Stimulated activated CD4-positive, alpha-beta T cell treated with anti-CD3 and anti-CD28 coated beads, Interleukin-15, amount 100 ng/mL, for 24 hours (primary cell): ENCODE measurements at places on chromosomes 3 and 15.
A peak's percentile ranks its signal among the peaks of the same experiment; 100 is the strongest.

DNA sequence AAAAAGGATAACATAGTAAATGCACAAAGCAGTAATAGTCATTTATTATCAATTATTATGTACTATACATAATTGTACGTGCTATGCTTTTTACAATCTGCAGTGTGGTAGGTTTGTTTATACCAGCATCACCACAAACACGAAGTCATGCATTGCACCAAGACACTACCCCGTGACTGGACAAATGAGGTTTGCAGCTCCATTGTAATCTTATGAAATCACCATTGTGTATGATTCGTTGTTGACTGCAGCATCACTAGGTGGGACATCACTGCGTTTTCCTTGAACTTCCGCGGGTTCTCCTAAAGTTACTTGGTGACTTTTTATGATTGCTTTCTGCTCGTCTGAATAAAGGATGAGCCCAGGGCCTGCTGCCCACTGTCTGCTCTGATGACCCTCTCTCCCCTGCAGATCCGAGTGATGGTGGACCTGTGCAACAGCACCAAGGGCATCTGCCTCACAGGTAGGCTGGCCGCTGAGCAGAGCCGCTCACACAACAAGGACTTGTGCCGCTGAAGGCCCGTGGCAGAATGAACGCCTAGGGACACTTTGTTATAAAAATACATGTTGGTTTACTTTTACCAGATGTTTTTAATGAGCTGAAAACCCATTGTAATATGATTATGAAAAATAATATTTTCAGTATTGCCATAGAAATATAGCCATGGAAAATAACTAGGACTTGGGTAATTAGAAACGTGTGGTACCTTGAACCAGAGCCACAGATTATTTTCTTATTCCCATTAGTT, 35.8 kb downstream of the GLDN start:
- no peak for DNase-seq

DNA sequence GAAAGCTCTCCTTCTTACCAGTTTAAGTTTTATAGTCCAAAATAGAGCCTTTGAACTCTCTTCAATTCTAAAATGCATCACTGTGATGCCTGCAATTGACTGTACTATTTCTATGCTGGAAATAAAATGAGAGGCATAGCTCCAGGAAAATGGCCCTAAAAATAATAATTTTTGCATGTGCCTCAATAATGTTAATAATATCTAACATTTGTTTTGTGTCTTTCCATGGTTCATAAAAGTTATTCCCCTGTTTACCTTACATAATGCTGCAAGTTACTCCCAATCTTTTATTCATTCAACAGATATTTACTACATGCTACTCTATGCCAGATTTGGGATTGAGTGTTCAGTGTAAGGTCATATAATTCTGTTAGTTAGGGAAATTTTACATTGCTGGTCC, 574.0 kb downstream of the RBMS3 start:
- DNase-seq: no peak

DNA sequence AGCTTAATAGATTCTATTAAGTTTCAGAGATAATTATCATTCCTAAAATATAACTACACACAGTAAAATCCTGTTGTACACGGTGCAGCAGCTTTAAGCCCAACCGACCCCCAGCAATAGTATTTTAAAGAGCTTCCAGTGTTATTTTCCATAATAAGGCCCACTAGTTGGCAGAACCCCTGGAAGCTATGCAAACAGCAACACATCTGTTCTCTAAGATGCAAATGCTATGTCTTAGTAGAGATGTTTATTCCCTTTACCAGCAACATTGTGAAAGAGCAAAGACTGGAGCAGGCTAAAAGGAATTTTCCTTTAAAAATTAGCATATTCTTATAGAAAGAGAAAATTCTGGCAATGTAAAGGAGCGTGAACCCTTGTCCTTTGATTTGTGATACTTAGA, 819.7 kb upstream of the ALCAM start:
- DNase-seq: no peak

DNA sequence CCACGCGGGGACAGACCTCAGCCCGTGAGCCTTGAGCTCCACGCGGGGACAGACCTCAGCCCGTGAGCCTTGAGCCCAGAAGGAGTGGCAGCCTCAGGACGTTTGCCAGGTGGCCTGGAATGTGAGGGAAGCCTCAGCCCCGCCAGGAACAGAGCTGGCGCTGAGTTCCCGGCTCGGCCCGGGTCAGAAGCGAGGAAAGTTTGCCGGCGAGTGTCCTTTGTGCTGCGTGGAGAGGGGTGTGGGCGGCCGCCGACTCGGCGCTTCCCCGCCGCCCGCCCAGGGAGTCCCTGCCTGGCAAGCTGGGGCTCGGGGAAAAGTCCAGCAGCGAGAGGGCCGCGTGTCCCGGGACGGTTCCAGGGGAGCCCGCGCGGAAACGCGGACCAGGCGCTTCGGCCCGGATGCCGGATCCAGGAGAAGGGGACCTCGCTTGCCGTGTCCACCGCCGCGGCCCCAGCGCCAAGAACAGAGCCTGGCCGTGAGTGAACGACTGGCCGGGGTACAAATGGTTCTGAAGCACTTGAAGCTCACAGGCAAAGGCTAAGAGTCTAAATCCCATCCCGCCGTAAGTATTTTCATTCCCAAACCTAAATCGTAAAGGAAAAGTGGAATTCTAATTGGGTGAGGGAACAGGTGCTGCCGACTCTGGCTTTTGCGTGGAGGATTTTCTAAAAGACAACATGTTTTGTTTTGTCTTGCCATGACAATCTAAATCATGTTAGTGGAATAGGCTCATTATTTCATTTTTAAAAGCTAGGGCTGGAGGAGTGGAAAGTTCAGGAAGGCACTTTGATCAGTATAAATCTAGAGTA, 1.7 kb downstream of the LRRN1 start:
- DNase-seq: peak; percentile 26

GRCh38 chr3:79886204-79886603, 118.4 kb upstream of the ROBO1 start:
- DNase-seq: no peak

- DNase-seq: no peak
Observed at GRCh38 chr3:157999246-157999645, 107.0 kb downstream of the SHOX2 start.

- DNase-seq: no peak
Observed at GRCh38 chr3:29871087-29871486, 590.2 kb downstream of the RBMS3 start.

- DNase-seq: no peak
Observed at GRCh38 chr3:107085261-107085660, 292.0 kb upstream of the CCDC54 start.

DNA sequence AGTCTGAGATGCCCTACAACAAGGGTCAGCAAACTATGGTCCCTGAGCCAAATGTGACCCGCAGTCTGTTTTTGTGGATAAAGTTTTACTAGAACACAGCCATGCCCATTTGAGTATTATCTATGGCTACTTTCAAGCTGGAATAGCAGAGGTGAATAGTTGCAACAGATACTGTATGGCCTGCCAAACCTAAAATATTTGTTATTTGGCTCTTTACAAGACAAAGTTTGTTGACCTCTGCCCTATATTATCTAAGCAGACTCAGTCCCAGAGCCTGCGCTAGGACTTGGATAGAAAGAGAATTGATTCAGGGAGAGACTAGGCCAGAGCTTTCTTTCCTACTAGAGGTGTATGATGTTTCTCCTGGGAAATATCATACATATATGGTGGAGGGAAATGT, 81.7 kb upstream of the NMNAT3 start:
- no peak for DNase-seq

DNA sequence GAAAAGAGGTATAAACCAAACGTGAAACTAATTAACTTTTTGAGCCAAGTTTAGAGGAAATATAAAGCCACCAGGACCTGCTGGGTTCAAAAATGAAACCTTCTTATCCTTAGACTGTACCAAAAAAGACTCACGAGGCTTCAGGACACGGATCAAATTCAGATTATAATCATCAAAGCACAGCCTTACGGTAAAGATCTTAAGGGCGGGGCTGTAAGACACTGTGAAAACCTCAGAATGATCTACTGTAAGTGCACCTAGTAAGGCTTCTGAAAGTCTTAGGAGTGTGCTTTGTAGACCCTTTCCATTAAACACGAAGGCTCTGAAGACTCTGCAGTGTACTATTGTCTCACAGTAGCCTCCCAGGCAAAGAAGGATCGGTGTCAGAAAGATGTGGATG, 26.8 kb downstream of the TARS3 start:
- no peak for DNase-seq

- no peak for DNase-seq
Observed at GRCh38 chr3:74288761-74289160, 325.7 kb downstream of the CNTN3 start.

DNA sequence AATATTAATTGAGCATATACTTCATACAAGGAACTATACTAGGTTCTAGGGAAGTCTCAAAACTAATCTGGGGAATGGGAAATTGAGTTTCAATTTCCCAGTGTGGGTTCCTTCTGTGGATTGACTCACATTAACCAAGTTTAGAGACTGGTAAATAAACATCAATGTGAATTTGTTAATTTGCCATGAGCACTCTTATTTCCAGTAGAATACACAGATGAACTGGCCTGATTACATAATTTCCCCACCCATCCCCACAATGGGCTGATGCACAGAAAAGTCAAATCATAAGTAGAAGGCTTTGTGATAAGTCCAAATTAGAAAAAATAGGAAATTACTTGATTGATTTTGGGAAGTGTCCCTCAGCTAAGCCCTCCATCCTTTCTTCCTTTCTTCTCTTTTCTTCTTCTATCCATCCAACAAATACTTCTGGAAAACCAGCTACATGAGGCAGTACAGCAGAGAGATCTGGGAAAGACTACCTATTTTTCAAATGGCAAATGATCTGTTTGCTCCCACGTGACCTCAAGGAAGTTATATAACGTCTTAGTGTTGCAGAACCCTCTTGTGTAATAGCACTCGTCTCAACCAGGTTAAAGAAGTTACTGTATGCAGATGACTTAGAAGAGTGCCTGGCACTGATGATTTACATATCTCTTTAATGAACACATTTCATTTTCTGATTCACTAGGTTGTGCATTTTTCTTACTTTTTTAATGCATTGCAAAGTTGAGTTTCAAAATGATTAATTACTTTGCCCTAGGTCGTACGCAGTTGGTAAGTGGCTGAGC, 312.3 kb downstream of the SV2B start:
- no peak for DNase-seq

GRCh38 chr3:177578488-177578887, 381.2 kb upstream of the TBL1XR1 start:
- no peak for DNase-seq

DNA sequence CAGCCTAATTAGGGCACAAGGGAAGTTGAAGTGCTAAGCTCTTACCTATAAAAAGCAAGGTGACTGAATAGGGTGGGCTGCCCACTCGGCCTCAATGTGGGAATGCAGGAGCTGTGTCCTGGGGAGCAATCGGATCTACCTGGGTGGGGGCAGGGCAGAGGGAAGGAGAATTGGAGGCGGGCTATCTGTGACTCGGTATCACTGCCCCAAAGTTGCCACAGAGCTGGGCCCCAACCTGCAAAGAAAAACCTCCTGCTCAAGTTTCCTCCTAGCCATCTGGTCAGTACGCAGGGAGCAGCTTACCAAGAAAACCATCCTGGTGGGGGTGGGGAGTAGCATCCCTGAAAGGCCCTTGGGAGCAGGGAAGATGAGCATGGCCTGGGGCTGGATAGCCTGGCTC, 10.7 kb downstream of the CIB2 start:
- no peak for DNase-seq

GRCh38 chr3:20890111-20890519, 704.1 kb upstream of the SGO1 start:
- no peak for DNase-seq

GRCh38 chr3:12829886-12830784, 11.2 kb downstream of the RPL32 start:
- DNase-seq: no peak

- DNase-seq: no peak
Observed at GRCh38 chr3:13584427-13584891, 35.5 kb downstream of the FBLN2 start.

GRCh38 chr3:6568999-6569493, 291.9 kb upstream of the GRM7 start:
- no peak for DNase-seq

GRCh38 chr3:152267831-152268554, 736 bp upstream of the MBNL1 start:
- no peak for DNase-seq

- no peak for DNase-seq
Observed at GRCh38 chr3:81864272-81864671, 102.8 kb upstream of the GBE1 start.

DNA sequence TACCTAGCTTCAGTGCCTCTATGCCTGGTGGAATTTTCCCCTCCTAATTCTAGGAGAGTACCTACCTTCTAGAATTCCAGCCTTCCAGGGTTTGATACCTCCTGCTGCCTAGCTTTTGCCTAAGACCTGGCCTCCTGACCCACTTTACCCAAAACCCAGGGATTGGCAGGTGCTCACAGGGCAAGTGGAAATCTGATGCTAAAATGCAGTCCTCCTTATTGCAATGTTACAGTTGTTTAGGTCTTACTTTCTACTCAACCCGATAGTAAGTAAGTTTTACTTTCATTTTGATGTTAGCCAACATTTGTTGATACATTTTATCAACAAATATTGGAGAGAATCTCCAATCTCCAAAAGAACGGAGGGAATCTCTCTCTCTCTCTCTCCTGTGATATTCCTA, 275.9 kb downstream of the DOCK3 start:
- DNase-seq: no peak

GRCh38 chr3:125054449-125055329, 1.1 kb downstream of the HEG1 start:
- DNase-seq: peak; percentile 25

DNA sequence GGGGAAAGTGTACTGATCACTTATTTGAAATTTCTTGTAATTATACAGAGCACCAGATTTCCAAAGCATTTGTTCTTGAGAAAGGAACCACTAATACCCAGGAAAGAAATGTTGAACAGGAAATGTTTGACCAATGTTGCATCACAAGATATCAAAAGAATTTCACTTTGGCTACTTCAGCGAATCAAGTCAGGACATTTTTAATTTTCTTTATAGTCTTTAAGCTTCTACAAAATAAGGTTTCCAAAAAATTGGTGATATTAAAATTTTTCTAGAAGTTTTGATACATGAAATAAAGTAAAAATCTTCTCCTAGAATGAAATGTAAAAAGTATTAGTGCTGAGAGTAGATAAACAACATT, 421.9 kb downstream of the MECOM start:
- DNase-seq: no peak

GRCh38 chr15:50652671-50653070, 33.9 kb downstream of the TRPM7 start:
- no peak for DNase-seq

DNA sequence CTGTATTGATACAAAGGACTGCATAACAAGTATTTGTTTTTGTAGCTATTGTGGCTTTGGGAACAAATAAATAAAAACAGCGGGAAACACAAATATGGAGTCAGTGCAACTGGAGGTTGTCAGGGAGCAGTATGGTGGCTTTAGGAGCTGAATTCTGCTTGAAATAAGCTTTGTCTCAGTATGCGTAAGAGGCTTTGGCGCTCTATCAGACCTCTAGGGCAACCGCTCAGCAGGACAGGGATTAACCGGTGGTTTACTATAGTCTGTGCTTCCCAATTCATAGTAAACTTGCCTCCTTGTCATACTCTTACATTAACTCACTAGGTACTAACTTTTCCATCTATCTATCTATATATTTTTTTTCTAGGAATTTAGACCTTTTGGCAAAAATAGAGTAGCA, 104.6 kb downstream of the ZIC1 start:
- DNase-seq: no peak

- DNase-seq: no peak
Observed at GRCh38 chr15:22241451-22241850, 161.1 kb downstream of the OR4M2 start.
